ENCODE measurements at places on chromosomes 3 and 15. TPM values are rescaled to one million over a fixed set of nuclear protein-coding genes. Genes with fewer than 3 reads are reported as not detected.

- DNase-seq, result no peak
These were observed 10.5 kb downstream of the LRRK1 start for GRCh38 chr15:100929641-100930042.

DNA sequence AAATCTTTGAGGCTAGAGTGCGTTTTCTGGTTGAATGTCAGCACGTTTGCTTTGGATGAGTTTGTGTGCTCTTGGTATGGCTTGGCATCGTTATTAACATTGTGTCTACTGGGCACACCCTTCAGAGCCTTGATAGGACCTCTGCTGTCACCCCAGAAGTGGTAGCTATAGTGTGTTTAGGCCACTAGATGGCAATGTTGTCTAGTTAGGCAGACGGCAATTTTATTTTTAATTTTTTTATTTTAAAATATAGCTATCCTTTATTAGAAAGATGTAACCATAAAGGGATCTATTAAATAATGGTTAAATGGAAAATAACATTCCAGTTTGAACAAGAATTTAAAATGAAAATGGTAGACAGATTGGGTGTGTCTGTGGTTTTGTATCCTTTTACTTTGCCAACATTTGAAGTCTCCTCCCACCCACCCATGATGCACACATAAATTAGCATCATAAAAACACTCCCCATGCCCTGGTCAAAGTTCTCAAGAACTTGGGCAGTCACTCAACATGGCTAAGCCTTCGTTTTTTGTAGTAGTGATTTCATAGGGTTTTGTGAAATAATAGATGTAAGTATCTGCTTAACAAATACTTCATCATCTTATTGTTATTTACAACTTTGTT is 200.7 kb downstream of the KCNH8 start:
- DNase-seq, result no peak

- DNase-seq, result no peak
These were observed 155.1 kb downstream of the LRTM1 start for GRCh38 chr3:54772746-54773145.

DNA sequence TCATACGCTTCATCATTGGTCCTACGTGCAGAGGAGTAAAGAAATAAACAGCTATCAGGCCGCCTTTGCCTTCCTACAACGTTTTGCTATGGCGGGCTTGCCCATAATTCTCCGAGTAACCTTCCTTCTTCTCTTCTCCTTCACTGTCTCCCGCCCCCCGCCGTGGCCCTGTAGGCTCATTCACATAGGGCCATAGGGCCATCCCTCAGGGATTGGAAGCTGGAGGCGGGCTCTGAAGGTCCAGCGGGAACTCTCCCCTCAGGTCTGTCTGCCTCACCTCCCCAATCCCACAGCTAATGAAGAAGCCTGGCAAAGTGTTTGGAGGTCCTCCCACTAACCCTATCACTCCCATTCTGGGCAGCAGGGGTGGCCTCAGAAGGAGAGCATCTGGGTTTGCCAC is 43.6 kb downstream of the SEMA5B start:
- DNase-seq, result no peak

THSD4 gene
- not detected for total RNA-seq

DNA sequence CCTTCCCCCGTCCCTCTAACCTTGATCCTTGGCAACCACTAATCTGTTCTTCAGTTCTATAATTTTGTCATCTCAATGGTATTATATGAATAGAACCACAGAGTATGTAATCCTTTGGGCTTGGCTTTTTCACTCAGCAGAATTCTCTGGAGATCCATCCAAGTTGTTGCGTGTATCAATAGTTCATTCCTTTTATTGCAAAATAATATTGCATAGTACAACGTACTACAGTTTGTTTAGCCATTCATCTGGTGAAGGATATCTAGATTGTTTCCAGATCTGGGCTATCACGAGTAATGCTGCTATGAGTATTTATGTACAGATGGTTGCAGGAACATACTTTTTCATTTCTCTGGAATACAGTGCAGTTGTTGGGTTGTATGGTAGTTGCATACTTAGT is 76.2 kb downstream of the PLXNA1 start:
- no peak for DNase-seq

CSPG4 gene
- total RNA-seq, result not detected

Measured in activated B cell treated with CpG ODN at 0.5 μM for 24 hours (primary cell).